ENCODE measurements at places on chromosomes 7 and 10. TPM values are rescaled to one million over a fixed set of nuclear protein-coding genes. Genes with fewer than 3 reads are reported as not detected.

WIPF3 gene
- total RNA-seq, result 2.5 TPM

PRRT4 gene
- total RNA-seq, result 0.14 TPM

ANXA8 gene
- total RNA-seq, result not detected

GIMAP6 gene
- total RNA-seq, result not detected

CALML3 gene
- not detected for total RNA-seq

SMKR1 gene
- total RNA-seq, result not detected

DYDC1 gene
- not detected for total RNA-seq

NME8 gene
- total RNA-seq, result 2.7 TPM

GIMAP1 gene
- total RNA-seq, result not detected

LRRC18 gene
- total RNA-seq, result not detected

SRGN gene
- total RNA-seq, result not detected

STK31 gene
- total RNA-seq, result 0.92 TPM

NKX2-3 gene
- total RNA-seq, result not detected

HOXA4 gene
- not detected for total RNA-seq

NEUROG3 gene
- 0.14 TPM for total RNA-seq

CPVL gene
- 32.9 TPM for total RNA-seq

NXPH1 gene
- total RNA-seq, result 0.37 TPM

MUC3A gene
- total RNA-seq, result 8.5 TPM

HPSE2 gene
- total RNA-seq, result 0.30 TPM

TSPAN33 gene
- 22.1 TPM for total RNA-seq

MYO3A gene
- 4.8 TPM for total RNA-seq

PDZD7 gene
- 5.1 TPM for total RNA-seq

CROT gene
- 0.80 TPM for total RNA-seq

BMPER gene
- 2.4 TPM for total RNA-seq

CYP17A1 gene
- not detected for total RNA-seq
